ENCODE measurements at places on chromosomes 5 and 9.

- DNase-seq: no peak
Measured at GRCh38 chr5:133289686-133290367, 238.0 kb downstream of the HSPA4 start.

GRCh38 chr5:109411627-109412026 is 1.9 kb upstream of the PJA2 start:
- DNase-seq: no peak

GRCh38 chr5:18403941-18404438 is 769.7 kb downstream of the TAF11L14 start:
- no peak for DNase-seq

GRCh38 chr5:124745928-124746915 is at the start of gene ZNF608:
Gene ZNF608, minus strand, starts transcription at chr5:124746639. Its CDS starts 1,650 bp downstream, at chr5:124744989.
- DNase-seq: no peak

DNA sequence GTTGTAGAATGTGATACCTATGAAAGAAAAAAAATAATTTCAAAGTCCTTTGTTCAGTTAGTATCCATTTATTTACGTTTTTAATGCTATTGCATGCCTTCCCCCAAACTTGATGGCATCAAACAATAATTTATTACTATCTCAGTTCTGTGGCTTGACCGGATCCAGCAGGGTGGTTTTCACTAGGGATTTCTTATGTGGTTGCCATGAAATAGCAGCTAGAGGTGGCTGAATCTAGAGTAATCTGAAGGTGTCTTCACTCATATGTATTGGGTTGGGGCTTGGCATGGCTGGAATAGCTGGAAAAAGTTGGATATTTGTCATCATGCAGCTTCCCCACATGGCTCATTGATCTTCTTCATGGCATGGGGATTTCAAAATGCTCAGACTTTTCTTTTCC is 619.3 kb upstream of the ZNF608 start:
- DNase-seq: no peak

- no peak for DNase-seq
Measured at GRCh38 chr5:38434966-38435705, 121.3 kb downstream of the LIFR start.

DNA sequence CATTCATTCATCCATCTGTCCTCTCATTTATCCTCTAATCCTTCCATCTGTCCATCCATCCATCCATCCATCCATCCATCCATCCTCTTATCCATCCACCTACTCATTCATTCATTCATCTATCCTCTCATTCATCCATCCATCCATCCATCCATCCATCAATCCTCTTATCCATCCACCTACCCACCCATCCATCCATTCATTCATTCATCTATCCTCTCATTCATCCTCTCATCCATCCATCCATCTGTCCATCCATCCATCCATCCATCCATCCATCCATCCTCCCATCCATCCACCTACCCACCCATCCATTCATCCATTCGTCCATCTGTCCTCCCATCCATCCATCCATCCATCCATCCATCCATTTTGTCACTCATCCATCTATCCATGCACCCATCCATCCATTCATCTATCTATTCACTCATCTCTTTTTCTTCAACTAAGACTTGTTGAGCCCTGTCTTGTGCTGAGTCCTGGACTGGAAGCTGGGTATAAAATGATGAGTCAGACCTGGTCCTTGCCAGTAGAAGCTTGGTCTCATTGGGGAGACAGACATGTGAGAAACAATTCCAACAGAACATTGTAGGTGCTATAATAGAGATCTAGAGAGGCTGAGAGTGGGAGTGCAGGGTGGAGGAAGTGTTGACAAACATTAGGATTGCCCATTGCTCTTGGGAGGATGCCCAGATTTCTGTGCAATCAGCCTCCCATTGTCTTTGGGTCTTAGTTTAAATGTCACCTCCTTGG is 55.0 kb upstream of the IER5L start:
- no peak for DNase-seq

- no peak for DNase-seq
Measured at GRCh38 chr5:34957857-34958690, 28.7 kb downstream of the DNAJC21 start.

- DNase-seq: no peak
Measured at GRCh38 chr5:112154940-112155686, 264.0 kb downstream of the EPB41L4A start.

DNA sequence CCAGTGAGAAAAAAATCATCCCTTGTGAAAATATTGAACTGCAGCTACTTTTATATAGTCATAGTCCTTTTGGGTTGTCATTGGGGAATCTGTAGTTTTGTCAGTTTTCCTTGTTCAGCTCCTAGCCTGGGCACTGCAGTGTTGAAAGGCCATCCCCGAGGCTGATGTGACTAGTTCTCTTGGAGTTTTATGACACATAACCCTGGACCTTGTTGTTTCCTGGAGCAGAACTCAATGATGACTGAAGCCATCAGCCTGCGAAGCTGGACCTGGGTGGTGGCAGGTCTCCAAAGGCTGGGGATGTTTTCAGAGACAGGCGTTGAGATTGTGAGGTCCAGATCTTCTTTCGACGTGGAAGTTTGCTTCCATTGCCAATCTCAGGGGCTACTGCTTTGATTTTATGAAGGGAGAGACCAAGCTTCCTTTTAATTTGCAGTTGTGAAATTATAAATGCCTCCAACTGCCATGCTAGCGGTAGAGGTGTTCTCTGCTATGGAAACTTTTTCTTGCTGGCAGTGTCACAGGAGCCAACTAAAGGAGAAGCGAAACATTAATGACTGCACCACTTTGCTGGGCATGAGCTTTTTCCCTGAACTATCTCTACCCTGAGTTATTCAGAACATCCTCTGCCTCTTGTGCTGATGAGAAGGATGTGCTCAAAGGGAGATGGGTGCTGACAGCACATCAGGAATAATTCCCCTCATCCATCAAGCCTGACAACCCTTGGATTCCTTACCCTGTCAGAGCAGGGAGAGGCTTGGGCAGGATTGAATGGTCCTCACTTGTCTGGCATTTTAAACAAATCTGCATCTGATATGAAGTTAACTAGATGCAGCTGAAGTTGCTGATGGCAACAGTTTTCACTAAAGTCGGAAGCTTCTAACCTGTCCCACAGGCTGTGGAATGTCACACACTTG is 209.6 kb downstream of the MAST4 start:
- DNase-seq: no peak

DNA sequence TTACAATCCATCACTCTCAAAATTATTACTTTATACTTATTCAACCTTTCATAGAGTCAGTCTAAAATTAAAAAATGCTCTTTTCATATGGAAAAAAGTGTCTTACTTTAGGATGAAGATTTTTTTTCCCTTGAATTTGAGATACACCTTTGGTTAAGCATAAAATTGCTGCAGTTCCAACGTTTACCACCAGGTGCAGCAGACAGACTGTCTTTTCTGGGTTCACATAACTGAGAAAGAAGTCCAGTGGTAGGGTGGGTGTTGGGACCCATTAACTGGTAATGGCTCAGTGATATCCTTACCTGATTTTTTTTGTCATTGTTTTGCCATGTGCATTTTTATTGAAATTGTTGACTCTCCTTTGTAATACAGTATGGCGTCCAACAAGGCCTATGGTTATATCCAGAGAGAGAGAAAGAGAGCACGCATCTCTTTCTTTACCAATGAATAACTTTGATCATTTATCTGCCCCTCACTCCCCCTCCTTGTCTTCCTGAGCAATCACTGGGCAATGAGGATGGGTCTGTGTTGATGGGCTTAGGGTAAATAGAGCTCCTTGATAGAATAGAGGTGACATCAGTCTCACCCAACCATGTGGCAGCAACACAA is 98.4 kb downstream of the FBXL7 start:
- no peak for DNase-seq

DNA sequence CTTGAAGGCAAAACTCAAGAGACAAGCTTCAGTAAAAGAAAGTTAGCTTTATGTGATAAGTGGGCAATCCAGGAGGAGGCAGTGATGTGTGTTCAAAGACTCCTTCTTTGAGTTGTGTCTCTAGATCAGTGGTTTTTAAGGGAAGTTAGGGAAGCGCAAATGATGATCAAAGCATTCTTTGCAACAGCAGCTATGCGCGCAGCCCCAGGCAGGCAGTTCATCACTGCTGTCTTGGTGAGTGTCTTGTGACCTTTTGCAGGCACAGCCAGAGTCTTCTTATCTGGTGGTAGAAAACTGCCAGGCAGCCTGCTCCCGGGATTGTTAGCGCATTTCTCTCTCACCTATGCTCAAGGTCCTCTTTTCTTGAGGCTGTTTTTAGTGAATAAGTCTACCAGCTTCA is 40.3 kb upstream of the CLK4 start:
- no peak for DNase-seq

DNA sequence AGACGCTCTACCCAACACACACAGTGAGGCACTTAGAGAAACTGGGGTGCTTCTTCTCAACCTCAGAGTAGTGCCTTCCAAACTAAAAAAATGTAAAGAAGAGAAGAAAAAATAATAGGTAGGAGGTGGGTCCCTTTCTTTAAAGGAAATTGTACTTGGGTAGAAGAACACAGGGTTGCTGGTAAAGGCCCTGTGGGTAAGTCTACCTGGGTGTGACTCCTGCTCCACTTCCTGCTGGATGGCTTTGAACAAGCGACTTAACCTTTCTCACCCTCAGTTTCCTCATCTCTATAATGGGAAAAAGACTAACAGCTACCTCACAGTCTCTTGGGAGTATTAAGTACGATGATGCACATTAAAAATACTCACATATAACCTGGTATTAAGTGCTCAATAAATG is 32.1 kb upstream of the GLRA1 start:
- no peak for DNase-seq

GRCh38 chr9:22030101-22030598 is 21.0 kb upstream of the CDKN2B start:
- no peak for DNase-seq
